Breast epithelium (tissue), 4 donors: ENCODE measurements at places on chromosomes 11 and 22.

DNA sequence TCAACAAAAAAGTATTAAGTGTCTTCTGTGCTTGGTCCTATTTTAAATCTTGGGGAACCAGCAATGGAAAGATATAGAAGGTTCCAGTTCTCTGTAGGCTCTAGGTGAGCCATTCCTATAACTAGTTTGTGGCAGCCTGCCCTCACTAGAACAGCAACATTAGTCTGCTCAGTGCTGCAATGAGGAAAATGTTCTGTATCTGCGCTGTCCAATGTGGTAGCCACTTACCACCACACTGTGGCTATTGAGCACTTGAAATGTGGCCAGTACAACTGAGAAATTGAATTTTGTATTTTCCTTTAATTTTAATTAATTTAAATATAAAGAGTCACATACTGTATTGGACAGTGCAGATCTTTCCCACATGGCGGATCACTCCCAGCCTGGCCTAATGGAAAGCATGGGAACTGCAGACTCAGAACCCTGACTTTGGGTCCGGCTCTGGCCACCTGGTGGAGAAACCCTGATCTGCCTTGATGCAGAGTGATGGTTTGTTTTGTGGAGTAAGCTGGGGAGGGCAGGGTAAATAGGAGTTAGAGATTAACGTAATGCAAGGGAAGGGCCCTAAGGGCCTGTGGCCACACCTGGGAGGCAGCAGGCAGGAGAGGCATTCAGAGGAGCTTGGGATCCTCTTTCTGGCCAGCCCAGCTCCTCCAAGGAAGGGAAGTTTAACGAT, 101.0 kb downstream of the ME3 start:
- no peak for DNase-seq

- no peak for DNase-seq
These were observed 21.2 kb downstream of the CSF2RB start for GRCh38 chr22:36934418-36935312.

DNA sequence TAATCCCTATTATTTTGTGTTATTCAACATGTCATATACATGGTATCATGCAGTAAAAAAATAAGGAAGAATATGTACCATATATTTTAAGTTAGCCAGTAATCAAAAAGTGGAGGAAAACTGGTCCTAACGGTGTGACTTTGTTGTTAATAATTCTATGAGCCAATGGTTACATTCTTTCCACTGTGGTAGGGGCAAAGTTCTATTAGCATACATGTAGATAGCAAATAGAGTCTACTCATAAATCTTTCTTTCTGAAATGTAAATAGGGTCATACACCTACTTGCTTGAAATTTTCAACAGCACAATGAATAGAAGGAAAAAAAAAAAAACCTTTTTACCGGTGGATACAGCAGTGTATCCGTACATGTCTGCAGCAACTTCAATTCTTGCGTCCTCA, 364.8 kb downstream of the RAB38 start:
- DNase-seq: no peak

GRCh38 chr11:69337211-69337721, 43.3 kb downstream of the MYEOV start:
- no peak for DNase-seq

GRCh38 chr11:71499125-71499524, 27.9 kb upstream of the KRTAP5-7 start:
- no peak for DNase-seq

DNA sequence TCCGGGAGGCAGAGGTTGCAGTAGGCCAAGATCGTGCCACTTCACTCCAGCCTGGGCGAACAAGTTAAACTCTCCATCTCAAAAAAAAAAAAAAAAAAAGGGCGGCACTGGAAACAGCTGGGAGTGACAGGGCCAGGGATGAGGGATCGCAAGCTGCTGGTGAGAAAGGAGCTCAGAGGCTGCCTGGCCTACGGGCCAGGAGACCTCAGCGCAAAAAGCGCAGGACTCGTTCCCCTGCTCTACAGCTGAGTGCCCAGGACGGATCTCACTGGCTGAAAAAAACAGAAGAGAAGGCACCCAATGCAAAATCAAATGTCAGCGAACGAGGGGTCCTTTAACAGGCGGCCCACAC, 650 bp upstream of the NUP50 start:
- DNase-seq: no peak

GRCh38 chr11:116960930-116961329, 123.5 kb upstream of the APOA1 start:
- DNase-seq: peak; percentile 72

GRCh38 chr22:37674951-37675929, at the start of gene LGALS1:
LGALS1 (plus strand) TSS chr22:37675636; CDS start chr22:37675703, 67 bp downstream.
- DNase-seq: peak; percentile 88
